Stimulated activated CD4-positive, alpha-beta T cell treated with anti-CD3 and anti-CD28 coated beads, TNF-alpha, amount 100 ng/mL, for 1 hour (primary cell): ENCODE measurements at places on chromosomes 12 and 14.

DNA sequence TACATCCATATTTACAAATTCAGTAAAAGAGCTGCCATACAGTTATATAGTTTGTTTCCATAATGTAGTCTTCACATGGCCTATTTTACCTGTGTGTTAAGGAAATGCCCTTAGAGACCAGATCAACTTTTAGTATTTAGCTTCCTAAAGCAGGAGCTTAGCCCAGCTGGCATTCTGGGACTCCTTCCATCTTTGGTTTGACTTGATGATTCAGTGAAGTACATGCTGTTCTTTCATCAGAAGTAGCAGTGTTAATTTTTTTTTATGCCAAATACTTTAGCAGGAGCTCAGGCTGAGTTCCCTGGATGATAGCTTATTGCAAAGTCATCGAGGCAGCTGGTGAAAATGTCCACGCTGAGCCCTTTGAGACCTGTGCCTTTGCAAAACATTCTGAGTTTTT lies 101.0 kb downstream of the FOXG1 start:
- DNase-seq, result no peak

DNA sequence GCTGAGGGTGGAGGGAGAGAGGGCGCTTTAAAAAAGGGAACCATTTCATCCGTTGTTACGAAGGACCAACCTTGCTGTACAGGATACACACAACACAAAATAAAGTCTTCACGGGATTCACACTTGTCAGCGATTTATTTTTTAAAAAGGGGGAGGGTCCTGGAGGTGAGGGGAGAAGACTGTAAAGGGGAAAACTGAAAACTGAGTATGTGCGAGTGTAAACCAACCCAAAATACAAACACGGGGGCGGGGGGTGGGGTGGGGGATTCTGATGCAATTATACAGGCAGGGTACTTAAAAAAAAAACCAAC lies 499 bp upstream of the PRKAG1 start:
- no peak for DNase-seq

DNA sequence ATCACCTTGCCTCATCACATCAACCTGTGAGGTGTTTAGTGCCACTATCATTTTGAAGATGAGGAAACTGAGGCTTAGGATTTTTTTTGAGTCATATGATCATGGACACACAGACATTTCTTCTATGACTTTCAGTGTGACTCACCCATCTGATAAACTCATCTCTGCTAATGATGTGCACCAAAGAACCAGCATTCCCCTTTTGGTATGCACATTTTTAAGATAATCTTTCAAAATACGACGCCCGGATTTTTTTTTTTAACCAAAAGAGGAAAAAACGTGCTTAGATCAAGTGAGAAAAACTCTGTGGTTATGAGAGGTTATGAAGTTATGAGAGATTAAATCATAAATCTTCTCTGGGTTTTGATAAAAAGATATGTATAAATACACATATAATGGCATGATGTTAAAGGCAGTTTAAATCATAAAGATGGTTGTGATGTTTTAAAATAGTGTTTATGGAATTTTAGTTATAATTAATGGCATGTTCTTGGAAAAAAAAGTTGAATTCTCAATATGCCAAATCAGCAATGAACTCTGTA lies 948.1 kb downstream of the TMTC2 start:
- DNase-seq, result no peak

- DNase-seq, result no peak
These were observed 2.3 kb downstream of the PAPLN start for GRCh38 chr14:73239393-73240241.

GRCh38 chr12:31000751-31001150 lies 72.9 kb upstream of the DDX11 start:
- no peak for DNase-seq

DNA sequence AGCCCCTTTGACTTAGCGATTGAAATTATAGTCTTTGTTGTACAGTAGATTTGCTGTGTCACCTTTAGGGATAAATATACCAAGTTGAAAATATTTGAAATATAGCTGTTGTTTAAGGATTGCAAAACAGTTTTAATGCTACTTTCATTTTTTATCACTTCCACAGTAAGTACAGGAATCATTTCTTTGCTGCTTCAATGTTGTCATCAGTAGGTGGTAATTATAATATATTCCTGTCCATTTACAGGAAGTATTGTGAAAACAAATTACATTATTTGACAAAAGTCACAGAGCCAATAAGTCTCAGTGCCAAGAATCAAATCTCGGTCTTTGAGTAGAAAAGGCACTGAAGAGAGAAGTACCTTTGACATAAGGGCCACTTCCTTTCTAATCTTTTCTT lies 342.6 kb upstream of the RGS6 start:
- no peak for DNase-seq
